CD4-positive, alpha-beta T cell treated with Interleukin-1 beta for 1 hour (primary cell): ENCODE measurements at places on chromosomes 3 and 15.

DNA sequence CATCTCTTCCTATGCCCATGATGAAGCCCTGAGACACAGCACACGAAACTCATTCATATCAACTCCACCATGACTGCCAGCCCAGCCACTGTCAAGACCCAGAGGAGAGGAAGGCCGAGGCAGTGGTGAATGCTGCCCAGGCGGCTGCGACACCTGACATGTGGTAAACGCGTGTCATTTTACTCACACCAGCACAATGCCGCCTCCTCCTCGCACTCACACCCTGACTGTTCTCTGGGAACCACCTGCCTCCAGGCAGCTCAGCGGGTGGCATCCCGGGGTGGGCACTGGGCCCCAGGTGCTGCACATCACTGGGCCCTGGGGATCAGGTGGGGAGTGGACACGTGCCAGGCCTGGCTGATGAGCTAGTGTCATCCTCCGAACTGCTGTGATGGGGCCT is 21.5 kb downstream of the KLHL25 start:
- no peak for DNase-seq

GRCh38 chr15:63392361-63393009 is 10.8 kb upstream of the CA12 start:
- no peak for DNase-seq

DNA sequence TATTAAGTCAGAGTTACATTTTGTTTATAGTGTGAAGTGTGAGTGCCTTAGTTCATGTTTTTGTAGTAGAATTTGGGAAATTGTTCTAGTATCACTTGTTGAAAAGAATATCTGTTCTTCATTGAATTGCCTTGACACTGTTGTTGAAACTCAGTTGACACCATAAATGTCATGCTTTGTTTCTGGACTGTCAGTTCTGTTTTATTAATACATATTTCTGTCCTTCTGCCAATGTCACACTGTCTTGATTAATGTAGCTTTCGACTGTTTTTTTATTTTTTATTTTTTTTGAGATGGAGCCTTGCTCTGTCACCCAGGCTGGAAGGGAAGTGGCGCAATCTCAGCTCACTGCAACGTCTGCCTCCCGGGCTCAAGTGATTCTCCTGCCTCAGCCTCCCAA is 59.1 kb downstream of the CHD2 start:
- no peak for DNase-seq

- DNase-seq: no peak
These were observed 108.4 kb upstream of the VEPH1 start for GRCh38 chr3:157611536-157612076.

DNA sequence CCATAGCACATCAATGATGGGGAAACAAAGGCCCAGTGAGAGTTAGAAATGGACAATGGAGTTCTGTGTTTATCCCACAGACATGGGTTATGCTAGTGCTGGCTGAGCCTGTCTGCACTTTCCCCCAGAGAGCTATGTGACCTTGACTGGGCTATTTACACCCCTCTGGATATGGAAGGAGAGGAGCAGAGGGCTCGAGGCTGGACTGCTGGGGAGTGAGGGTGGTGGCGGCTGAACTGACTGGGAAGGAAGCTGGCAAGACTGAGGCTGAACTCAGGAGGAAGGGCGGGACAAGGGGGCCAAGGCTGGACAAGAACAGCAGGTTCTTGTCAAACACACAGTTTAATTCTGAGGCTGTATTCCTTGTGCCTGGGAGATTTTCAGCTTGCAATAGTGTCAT is 10.8 kb upstream of the INSYN1 start:
- no peak for DNase-seq

DNA sequence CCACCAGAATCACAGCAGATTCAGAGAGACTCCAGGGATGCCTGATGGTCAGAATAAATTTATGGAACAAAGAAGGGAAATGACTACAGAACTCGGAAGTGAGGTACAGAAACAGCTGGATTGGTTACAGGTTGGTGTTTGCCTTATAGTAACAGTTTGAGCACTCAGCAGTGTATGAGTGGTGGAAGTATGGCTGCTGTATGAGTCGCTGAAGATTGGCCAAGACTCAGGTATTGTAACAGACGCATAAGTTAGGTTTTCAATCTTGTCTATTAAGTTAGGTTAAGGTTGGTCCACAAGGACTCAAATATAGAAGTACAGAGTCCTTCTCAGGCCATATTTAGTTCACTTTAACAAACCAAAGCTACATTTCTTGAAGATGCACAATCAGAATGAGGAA is 33.1 kb downstream of the ATP13A5 start:
- DNase-seq: no peak

DNA sequence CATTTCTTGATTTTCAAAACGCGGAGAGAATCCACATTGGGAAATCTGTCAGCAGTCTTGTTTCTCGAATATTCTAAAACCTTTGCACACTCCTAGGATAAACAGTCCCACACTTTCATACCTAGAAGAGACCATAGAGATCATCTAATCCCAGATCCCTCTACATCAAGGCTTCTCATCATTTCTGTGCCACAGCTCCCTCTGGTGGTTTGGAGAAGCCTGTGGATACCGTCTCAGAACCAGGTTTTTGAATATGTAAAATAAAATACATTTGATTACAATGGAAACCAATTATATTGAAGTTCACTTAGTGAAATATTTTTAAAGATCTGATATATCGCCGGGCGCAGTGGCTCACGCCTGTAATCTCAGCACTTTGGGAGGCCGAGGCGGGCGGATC is 211.9 kb upstream of the GOLGA6L4 start:
- DNase-seq: no peak

- no peak for DNase-seq
These were observed 33.3 kb downstream of the TSPAN3 start for GRCh38 chr15:77037388-77038209.

- DNase-seq: no peak
These were observed 26.9 kb downstream of the CYP19A1 start for GRCh38 chr15:51311510-51311909.

DNA sequence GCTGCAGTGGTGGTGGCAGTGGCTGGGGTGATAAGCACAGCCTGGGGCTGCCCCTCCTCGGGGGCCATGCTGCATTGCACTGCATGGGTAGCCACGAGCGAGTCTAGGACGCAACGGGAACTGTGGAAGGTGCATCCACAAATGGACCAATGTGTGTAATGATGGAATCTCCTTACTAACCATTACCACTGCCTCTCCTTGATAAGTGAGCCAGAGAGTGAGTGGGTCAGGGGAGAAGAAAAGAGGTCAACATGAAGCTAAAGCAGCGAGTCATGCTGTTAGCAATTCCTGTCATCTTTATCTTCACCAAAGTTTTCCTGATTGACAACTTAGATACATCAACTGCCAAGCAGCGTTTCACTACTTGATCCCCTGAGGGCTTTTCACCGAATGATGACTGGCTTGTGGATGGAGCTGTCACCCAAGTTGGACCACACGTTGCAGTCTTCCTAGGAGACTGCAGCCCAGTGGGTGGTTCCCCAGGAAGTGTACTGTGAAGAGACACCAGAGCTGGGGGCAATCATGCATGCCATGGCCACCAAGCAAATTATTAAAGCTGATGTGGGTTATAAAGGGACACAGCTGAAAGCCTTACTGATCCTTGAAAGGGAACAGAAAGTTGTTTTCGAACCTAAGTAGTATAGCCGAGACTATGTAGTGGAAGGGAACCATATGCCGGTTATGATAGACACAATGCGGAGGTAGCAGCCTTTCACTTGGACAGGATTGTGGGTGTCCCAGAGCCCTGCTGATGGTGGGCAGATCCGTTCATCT is 20.6 kb downstream of the SAMD7 start:
- peak; percentile 59 for DNase-seq

DNA sequence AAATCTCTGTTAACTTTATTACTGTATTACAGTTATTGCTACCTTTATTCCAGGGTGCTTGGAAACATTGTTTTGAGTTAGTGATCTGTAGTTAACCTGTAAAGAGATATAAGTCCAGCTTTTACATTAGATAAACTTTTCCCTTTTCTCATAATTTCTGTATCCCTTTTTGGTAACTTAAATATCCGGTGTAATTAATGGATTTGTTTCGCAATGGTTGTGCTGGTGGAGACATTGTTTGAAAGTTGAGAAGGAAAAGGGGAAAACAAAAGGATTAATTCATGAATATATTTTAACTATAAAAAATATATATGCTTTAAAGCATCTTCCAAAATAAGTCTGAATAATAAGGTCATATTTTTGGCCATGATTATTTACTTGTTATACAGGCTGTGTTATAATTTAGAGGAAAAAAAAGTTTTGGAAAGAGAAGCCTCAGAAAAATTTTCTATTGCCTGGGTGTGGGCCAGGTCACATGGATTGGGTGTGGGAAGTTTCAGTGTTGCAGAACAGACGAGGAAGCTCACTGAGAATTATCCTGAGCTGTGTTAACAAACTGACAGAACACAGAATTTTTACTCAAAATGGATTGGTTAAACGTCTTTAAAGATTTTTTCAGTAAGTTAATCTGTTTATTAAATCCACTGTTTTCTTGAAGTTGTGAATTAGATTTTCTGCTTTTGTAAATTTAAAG is 27.7 kb upstream of the IL20RB start:
- DNase-seq: no peak

DNA sequence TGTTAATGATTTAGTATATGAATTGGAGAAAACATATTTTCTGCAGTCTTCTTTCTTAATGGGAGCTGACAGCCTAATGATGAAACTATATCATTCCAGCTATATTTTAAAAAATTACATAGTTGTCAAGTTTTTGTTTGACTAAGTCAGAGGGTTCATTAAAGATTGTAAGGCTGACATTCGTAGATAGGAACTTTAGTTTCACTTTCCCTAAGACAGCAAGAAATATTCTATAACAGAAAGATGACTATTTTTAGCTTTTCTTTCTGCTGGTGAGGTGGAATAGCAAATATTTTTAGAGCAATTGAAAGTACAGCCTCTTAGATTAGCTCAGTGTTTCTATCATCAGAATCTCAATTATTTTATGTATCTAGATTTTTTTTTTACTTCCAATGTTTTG is 60.2 kb downstream of the PIAS1 start:
- DNase-seq: no peak

GRCh38 chr3:184229394-184230080 is at the start of gene VWA5B2:
Gene VWA5B2, plus strand, starts transcription at chr3:184229585. Its CDS starts 944 bp downstream, at chr3:184230529.
- peak; percentile 83 for DNase-seq

DNA sequence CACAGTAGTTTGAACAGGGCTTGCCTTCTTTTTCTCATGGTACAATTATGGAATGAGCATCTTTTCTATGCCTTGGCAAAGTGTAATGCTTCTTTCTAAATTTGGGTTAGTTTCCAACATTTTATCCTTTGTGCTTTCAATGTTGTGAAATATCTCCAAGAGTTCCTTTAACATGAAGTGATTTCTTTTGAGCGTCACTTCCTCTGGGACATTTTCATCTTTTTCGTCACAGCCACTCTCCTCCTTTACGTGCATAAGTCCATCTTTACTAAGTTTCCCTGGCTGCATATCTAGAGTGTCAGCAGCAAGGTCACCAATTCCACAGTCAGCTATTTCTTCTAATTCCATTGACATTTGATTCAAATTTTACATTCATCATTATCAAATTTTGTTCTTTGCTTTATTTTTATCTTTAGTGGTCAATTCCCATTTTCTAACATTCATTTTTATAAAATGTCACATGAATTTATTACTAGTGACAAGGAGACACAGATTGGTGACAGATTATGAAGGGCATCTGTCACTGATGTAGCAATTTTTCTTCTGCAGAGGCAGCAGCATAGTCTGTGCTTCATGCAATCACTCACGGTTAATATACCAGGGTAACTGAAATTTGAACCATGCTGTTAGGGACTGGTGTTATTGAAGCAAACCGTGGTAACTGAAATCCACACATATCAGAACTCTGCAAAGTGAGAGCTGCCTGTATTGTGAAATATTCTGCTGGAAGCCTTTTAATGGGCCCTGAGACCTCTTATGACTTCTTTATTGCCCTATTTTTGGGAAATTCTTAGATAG is 126.5 kb upstream of the THBS1 start:
- no peak for DNase-seq

DNA sequence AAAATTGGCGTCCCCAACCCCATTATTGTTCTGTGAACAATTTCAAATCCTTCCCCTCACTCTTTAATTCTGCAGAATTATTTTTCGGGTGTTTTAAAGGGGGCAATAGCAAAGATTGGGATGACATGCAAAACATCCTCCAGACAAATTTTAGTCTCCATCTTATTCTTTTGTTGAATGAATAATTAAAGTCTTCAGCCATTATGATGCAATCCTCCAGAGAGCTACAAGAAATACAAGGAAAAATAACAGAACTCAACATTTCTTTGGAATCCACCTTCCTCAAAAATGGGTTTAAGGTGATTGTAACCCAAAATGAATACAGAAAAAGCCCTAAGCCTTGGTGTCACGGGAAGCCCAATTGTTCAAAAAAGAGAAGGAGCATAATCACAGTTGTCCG is 49.9 kb downstream of the FOXP1 start:
- no peak for DNase-seq

- DNase-seq: no peak
These were observed 121.6 kb downstream of the TFG start for GRCh38 chr3:100830931-100831330.

DNA sequence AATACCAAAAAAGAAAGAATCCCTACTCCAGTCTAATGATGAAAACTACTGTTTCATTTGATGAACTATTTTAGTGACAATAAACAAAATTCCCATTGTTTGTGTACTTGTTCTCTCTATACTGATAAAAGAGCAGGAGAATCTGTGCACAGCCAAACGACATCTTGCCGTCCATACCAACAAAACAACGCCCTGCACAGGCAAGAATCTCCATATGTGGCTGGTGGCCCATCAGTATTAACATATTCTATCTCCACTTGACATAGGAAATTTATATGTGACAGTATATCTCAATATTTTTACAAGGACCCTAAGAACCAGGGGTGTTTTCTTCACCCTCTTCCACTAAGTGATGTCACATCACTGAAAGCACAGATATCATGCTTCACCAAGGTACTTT is 279.5 kb downstream of the ULK4 start:
- no peak for DNase-seq

DNA sequence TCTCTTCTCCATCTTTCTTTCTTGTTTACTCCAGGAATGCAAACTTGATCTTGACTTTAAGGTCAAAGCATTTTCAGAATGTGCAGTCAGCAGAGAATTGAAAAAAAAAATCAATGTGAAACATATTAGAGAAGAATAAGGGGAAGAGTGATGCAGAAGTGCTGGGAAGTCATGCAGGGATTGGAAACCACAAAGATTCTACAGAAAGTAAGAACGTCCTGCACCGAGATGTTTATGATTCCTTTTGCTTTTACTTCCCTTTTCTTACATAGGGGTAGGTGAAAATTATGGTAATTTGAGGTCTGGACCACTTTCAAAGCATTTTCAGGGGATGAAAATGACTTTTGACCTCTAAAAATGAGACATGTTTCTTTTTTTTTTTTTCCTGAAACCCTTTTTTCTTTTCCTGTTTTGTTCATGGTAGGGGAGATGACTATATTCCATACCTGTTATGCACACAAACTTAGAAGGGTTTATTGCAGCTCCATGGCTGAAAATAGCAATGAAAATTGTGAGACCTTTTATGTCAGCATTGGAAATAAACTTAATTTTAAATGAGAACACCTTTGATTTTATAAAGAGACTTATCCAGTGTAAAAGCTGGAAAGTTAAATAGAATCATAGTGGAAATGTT is 623.5 kb upstream of the TBL1XR1 start:
- no peak for DNase-seq

DNA sequence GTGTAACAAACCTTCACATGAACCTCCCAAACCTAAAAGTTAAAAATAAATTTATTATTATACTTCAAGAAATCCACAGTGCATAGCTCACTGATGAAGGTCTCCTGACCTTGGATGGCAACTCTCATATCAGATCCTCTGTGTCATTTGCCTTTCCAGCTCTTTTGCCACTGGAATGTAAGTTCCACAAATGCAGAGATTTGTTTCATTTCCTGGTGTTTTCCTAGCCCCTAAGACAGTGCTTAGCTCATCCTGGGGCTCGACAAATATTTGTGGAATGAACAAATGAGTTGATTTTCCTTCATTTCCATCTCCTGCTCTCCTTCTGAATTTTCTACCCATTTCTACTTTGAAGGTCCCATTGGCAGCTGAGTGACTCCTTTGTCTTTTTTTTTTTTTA is 56.0 kb downstream of the FRMD4B start:
- DNase-seq: no peak
